ENCODE measurements at places on chromosomes 2 and 18.

DNA sequence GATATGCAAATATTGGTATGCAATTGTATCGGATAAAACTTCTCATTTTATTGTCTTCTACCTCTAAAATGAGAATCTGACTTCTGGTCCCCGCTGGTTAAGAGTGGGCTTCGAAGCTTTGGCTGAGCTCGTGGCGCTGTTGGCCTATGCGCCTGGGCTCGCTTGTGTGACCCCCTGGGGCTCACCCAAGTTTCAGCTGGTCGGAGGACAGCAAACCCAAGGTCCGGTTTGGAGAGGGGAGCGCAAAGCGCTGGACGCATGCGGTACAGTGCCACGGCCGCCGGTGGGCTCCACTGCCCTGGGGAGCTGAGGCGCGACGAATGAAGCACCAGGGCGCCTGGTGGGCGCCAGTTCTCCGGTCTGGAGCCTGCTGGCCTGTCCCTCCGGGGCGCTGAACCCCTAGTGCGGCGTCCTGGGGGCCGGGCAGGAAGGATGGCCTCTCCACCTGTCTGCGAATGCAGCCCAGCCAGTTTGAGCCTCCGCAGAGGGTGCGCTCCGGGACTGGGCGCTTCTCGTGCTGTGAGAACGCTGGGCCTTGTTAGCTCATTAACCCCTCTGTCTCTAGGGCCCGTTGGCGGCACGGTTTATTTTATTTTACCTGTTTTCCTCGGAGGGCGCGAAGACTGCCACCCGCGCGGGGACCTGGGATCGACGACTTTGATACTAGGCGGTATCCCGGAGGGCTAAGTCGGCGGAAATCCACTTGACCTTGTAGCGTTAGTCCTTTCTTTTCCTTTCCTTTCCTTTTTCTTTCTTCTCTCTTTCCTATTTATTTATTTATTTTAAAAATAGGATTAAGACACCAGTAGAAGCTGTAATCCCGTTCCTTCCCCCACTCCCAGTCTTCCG, 10.4 kb downstream of the MEIS1 start:
- no peak for DNase-seq

- no peak for DNase-seq
Measured at GRCh38 chr2:52794581-52794980, 973.0 kb upstream of the CHAC2 start.

DNA sequence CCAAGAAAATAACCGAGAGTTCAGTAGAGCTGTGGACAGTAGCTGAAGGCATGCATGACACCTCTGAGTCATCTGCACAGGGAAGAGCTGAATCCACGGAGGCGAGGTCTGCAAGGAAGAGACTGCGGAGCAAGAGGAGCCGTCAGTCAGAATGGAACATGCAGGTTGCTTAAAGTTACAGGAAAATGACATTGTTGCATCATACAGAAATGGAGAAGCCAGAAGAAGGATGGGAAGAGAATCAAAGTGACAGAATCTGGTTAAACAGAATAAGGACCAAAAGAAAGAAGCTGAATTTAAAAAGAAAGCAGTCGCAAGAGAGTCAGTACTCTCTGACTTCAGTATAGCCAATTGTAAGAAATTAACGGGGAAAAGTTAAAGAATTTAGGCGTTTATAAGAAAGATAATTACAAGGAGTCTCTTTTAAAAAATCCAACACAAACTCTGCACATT, 533.8 kb downstream of the ADCYAP1 start:
- no peak for DNase-seq

DNA sequence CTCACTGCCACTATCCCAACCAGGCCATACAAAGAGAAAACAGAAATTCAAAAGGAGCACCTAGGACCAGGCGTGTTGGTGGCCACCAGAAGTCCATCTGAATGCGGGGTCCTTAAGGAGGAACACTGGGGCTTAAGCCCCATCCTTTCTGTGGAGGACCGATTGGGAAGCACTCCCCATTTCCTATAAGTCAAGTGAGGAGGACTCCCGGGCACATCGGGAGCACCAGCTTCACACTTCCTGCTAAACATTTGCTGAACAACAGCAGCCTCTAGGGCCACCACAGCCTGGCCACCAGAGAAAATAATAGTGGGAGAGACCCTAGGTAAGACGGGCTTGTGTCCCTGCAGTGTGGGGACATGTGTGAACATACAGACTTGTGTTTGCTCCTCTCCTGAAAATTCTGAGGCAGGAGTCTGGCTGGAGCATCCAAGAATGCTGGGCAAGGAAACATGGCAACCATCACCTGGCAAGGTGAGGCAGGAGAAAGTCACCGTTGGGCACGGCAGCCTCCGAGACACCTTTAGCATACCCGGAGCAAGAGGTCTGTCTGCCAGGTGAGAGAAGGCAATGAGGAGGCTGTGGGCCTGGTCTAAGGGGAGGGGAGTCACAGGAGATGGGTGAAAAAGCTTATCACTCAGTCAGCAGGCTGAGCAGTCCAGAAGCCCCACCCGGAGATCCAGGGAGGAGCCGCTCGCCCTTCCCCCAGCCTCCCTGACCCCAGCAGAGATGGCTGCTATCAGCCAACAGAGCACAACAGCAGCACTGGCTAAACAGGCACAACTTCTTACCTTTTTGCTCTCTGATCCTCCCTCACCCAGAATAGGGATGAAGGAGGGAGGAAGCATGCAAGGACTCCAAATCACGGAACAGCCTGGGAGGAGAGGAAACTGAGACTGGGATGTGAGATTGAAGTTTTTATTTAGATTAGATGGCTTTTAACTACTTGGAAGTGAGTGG, 282.3 kb downstream of the EIPR1 start:
- DNase-seq = no peak

GRCh38 chr2:12619975-12620374, 96.8 kb upstream of the TRIB2 start:
- DNase-seq = no peak

DNA sequence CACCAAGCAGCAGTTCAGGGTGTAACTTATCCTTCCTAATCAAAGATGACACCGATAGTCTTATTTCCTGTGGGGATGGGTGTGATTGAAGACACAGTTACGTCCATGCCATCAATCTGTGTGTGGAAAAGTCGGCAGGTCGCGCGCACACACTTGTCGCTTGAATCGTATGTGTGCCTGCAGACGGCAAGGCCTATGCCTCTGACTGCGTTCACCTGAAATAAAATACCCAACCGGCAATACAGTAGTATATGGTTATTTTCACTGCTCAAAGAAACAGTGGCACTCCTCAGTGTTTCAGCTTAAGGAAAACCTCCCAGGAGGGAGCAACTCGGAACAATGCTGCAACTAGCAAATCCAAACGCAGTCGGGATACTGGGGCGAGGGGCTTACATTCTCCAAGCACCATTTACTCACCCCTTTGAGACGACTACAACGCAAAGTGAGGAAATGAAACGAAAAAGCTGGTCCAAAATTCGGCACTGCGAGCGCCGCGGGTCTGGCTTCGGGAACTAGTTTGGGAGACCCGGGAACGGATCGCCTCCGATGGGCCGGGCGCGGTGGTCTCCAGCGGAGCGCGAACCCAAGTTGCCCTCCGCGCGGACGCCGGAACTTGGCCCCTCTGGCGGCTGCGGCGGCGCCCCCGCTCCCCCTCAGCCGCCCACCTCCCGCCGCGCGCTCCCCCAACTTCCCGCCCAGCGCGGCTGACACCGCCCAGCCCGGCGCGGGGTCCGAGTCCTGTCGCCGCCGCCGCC, 675 bp downstream of the PRKD3 start:
- DNase-seq = peak; percentile 29

- DNase-seq = no peak
Measured at GRCh38 chr18:50909261-50909660, 30.3 kb downstream of the ME2 start.

- DNase-seq = no peak
Measured at GRCh38 chr2:176284461-176285049, 15.3 kb downstream of the MTX2 start.

GRCh38 chr2:135744760-135745314, 3.2 kb downstream of the UBXN4 start:
- peak; percentile 51 for DNase-seq

DNA sequence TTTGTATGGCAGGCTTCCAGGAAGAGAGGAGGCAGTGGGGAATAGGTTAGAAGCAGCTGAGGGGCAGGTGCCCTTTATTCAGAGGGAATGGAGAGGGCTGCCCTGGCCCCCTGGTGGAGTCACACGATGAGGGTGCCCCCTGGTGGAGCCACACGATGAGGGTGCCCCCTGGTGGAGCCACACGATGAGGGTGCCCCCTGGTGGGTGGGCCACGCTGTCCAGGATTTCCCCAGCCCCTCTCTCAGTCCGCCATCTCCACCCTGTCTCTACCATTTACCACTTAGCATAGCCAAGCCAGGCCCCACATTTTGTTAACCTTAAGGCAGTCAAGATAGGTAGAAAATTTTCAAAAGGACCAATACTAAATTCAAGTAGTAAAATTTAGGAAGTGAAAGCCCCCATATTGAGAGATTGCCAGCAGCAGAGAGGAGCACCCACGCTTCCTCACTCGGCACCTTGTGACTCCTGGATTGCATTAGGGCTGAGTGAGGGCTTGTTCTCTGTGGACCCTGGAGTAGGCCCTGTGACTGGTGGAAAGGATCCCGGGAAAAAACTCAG, 10.4 kb upstream of the FAM228A start:
- peak; percentile 85 for DNase-seq

DNA sequence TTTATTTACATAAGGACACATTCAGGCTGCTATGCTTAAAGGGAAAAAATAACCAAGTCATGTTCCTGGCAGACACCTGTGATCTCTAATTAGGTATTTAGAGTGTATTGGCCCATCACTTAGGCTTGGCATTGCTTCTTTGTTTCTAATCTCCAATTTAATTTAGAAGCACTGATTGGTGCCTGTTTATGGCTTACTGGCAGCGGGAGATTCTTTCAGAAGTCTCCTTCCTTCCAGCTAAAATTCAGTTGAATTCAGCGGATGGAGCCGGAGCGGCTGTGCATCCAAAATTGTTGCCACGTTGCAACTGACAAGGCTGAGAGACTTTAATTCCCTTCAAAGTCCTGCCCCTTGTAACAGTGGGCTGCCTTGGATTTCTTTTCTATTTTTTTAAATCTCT, 66.5 kb downstream of the VWA3B start:
- no peak for DNase-seq

GRCh38 chr2:152376968-152377367, 42.0 kb downstream of the FMNL2 start:
- DNase-seq = no peak

DNA sequence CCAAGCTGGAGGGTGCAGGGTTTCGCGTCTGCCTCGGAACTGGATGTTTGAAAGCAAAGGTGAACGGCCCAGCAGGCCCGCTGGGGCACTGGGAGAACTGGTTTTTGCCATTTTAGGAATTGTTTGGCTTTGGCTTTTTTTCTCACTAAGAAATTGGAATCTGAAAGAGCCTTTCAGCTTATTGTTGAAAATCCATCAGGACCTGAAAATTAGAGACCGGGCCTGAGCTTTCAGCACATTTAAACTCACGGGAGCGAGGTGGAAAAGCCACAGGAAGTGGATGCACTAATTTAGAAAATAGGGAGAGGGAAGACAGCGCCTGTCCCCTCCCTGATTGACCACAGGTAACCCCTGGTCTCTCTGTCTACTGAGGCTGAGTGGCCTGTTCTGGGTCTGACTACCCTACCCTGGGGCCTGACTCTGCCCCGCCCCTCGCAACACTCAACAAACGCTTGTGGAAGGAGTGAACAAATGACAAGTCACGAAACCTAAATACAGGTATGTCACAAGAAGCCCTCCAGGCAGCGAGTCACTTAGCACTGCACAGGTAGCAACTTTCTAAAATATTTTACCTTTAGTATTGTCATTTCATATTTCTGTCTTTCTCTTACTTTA, 100.3 kb upstream of the MBOAT2 start:
- DNase-seq = no peak

DNA sequence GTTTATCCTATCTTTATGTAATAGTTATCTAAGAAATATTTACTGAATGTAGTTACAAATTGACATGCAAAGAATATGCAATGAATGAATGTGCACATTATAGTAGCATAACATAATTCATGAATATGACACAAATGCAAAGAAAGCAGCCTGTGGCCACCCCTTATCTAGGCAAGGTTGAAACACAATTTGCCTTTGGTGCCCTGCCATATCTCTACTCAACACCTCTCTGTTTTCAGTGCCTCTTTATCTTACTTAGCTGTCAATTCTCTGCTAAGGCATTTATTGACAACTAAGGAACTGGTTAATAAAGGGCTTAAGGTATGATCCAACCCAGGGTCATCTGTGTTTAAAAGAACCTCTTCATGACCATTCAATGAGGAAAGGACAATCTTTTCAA, 18.9 kb downstream of the REV1 start:
- DNase-seq = no peak

DNA sequence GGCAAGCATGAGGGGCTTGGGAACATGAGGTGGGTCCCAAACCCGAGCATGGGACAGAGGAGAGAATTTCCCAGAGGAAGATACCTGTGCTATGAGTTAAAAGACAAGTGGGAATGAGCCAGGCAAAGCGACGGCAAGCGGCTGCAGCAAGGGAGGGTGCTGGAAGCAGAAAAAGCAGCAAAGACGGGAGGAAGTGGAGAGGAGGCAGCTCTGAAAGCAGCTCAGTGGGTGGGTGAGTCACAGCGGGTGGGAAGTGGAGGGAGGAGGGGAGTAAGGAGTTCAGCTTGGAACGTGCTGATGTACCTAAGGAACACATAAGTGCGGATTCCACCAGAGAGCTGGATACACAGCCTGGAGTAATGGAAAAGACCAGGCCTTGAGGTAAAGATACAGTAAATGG, 41.4 kb downstream of the THUMPD2 start:
- peak; percentile 22 for DNase-seq

DNA sequence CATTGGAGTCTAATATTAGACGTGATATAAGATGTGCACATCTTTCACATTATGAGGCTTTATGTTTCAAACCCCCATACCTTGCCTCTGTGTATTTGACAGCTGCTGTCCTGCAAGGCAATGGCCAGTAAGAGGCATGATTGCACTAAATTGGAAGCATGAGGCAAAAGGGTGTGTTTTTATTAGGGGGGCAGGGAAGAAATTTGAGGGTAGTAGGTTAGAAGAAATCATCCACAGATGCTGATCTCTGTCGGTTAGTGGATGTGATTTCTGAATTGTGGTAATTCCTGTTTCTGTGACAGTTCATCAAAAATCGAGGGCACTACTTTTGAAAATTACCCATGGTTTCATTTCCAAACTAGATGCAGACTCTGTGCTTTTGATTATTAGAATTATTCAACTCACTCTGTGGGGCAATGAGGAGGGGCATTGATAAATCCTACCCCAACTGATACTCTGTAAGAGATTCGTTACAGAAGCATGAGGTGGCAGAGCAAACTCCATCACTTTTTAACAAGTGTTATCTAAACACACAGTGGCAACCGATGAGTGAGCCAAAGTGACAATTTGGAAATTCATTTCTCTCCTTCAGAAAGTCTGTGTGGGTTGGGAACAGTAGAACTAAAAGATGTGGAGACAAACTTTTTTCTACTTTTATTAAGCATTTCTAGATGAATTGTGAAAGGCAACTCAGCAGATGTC, 453.0 kb downstream of the ARHGAP15 start:
- no peak for DNase-seq

GRCh38 chr2:22027345-22028005, 903.7 kb downstream of the TDRD15 start:
- no peak for DNase-seq

Data from suppressor macrophage (primary cell).